ENCODE measurements at places on chromosomes 16 and 17.
A peak's percentile ranks its signal among the peaks of the same experiment; 100 is the strongest.

- DNase-seq = no peak
These were observed 110.4 kb downstream of the MAP2K6 start for GRCh38 chr17:69524854-69525253.

DNA sequence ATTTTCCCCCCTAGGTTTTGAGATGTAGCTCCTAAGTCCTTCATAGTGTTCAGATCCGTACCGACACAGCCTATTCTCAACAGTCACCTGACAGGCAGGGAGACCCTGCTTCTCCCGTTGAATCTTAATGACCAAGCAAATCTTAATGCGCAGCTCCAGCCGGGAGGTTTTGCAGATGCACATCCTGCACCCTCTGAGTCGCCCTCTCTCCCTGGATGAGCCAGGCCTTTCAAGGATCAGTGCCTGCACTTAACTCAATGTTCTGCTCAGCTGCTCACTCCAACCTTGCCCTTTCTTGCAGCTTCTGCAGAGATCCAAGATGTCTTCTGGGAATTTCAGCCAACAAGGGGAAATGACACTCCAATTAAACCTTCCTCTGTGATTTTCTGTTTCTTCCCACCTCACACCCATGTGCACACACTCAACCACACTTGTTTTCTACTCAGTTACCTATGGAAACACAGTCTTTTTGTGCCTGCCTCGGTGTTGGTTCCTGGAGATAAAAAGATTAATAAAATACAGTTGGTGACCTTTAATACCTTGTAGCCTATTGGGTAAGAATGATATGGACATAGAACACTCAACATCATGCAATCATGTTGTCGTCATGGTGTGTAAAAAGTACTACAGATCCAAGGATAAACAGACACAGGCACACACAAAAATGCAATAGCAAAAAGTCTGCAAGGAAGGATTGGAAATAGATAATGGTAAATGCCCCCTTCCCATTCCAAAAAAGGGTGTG, 76.9 kb upstream of the DYNLRB2 start:
- DNase-seq = no peak

DNA sequence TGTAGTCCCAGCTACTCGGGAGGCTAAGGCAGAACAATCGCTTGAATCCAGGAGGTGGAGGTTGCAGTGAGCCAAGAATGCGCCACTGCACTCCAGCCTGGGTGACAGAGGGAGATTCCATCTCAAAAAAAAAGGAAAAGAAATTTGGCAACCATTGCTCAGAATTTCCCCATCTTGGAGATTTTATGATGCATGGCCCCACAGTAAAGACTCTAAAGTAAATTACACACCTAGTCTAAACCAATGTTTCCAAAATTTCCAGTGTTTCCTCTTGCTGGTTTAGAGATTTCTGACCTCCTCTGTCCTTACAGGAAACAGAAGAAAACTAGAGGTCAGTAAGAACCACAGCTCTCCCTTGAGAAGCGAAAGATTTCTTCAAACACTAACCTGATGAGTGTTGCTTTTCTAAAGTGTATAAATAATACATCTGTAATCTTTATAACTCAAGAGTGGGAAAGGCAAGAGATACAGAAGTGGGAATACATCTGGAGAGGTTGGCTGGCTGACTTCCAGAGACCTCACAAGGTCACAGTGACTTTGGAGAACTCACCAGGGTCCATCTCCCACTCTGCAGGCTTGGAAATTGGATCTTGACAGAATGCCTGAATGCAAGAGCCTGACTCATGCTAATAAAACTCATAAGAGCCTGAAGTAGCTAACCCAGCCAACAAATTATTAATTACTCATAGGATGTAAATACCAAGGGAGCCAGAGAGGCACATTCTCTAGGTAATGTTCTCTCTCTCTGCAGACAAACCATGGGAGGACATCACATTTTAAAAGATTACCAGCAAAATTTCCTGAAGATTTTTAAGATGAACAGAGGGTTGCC, 8.8 kb downstream of the ADAT1 start:
- DNase-seq = no peak

- no peak for DNase-seq
These were observed 2.1 kb upstream of the NAGS start for GRCh38 chr17:44002141-44002848.

DNA sequence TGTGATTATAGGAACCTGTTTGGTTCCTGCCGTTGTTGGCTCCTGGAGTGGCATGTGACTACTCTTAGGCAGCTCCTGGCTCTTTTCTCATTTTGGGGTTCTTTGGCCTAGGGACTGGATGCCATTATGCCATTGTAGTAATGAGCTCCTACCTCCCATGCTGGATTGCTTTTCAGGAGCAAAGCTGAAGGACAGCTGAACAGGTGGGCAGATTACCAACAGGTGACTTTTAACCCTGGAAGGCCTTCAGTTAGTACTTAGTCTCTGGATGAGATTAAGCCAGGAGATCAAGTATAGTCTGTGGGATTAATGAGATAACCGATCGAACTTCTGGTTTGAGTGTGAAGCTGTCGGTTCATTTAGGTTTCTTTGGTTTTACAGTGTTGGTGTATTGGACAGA, 25.2 kb downstream of the WIPF2 start:
- DNase-seq = no peak

GRCh38 chr17:4818276-4818675, 11.3 kb downstream of the PLD2 start:
- no peak for DNase-seq

- no peak for DNase-seq
These were observed 40.9 kb upstream of the ICAM2 start for GRCh38 chr17:64061178-64061898.

DNA sequence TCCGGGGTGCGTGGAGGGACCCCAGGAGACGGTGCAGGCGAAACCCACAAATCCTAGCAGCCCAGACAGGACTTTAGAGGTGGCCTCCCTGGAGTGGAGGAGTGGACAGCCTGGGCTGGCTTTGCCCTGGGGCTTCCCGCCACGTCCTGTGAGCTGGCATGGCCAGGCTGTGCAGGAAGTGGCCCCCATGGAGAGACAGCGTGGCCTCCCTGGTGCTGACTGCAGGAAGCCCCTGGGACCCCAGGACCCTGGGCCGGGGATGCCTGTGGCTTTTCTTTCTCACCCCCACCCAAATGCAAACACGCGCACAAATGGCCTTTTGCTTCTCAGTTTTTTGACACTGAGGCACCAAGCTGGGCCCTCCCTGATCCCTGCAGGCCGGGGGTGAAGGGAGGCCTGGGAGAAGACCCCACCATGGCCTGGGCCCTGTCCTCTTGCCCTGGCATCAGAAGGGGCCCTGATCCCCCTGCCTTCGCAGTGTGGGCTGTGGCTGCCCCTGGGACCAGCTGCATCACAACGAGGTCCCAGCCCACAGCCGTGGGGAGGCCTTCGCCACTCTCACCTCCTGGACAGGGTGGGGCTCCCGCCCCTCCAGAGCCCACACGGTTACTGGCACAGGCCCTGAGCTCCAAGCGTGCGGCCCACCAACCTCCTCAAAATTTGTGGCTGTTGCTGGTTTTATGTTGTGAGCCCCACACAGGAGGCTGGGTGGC, 51.6 kb upstream of the PABPN1L start:
- no peak for DNase-seq

GRCh38 chr16:4056161-4057105, 59.8 kb downstream of the ADCY9 start:
- no peak for DNase-seq

GRCh38 chr16:68739964-68740627, 3.0 kb downstream of the CDH1 start:
- no peak for DNase-seq

DNA sequence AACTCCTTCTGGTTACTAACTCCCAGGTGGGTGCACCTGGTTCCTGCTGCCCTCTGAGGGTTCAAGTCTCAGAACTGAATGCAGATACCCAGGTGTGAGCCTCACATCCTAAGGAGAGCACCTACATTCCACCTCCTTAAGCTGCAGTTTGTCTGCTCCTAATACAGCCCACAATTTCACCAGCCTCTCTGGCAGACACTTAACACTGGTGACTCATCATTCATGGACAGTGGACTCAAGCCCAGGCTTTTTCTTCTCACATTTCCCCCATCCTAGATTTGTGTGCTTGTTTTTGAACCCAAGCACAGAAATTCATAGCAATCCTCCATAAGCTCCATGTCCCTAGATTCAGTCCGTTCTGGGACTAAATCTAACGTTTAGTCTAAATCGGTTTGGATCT, 7.0 kb upstream of the MAF start:
- no peak for DNase-seq

GRCh38 chr17:63804328-63804727, 22.9 kb upstream of the PSMC5 start:
- DNase-seq = no peak

GRCh38 chr16:50940275-50940854, 198.5 kb downstream of the CYLD start:
- no peak for DNase-seq

DNA sequence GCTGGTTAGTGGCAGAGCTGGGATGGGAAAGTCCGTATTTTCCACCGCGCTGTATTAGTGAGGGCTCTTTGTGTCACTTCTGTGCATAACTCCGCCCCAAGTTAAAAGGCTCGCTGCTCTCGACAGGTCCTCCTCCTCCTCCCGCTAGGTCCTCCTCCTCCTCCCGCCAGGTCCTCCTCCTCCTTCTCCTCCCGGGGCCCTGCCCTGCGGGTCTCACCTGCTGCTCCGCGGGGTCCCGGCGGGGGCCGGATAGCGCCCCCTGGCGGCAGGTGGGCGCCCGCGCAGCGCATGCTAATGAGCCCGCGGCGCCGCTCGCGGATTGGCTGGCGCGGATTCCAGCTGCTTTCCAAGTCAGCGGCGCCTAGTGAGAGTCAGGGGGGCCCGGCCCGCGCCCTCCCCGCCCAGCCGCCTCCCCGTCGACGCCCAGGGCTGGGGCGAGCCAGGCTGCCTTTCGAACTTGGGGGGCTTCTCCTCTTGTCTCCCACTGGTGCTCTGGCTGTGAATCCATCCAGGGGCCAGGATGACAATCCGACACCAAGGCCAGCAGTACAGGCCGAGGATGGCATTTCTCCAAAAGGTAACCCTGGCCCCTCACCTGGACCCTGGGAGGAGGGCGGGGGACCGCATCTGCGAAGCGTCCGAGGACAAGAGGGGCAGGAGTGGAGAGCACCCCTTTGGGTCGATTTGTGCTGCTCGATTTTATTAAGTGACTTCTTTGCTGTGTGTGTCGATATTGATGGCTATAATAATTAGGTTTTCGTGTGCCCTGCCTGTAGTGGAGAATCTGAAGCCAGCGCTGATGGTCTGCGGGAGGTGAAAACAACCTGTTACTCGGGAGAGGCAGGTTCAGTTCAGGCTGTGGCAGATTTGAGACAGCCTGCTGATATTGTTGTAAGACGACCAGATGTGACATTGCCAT, at the start of gene RGS9:
RGS9 (plus strand) TSS at position 350 of the 919 bp plus-strand sequence; CDS start at position 521, 171 bp downstream.
- DNase-seq = peak; percentile 88

- no peak for DNase-seq
These were observed 618.8 kb upstream of the CDH11 start for GRCh38 chr16:65740711-65741110.

GRCh38 chr16:79053577-79053976, 547.0 kb downstream of the MAF start:
- no peak for DNase-seq

- no peak for DNase-seq
These were observed 260.1 kb upstream of the C16orf82 start for GRCh38 chr16:26806657-26807056.

DNA sequence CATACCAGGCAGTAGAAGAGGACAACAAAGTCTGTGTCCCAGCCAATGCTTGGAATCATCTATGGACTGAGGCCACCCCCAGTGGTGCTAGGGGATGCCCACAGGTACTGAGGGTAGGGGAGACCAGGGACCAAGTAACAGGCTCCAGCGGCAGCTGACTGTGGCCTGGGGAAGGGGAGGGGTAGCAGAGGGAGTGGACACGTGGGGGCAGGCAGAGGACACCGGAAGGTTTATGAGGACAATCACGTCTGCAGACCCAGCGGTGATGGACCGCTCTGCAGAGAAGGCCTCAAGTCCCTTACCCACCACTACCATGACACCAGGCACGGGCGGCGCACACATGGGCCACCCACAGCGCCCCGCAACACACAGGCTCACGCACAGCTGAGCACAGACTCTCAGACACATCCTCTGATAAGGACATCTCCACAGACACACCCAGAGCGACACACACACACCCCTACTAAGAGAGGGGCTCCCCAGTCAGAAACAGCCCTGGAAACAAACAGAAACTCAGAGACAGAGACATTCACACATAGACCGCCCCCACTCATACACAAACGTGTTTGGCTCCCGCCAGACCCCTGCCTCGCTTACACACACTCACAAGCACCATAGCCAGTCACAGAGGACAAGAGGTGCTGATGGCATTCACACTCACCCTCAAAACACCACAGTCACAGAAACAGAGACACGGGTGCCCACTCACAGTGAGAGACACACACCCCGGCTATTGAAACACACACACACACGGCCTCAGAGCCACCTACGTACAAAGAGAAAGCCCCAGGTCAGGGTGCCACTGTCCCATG, 35.8 kb downstream of the SRCIN1 start:
- no peak for DNase-seq

GRCh38 chr16:78284326-78284725, 184.9 kb downstream of the WWOX start:
- DNase-seq = no peak

DNA sequence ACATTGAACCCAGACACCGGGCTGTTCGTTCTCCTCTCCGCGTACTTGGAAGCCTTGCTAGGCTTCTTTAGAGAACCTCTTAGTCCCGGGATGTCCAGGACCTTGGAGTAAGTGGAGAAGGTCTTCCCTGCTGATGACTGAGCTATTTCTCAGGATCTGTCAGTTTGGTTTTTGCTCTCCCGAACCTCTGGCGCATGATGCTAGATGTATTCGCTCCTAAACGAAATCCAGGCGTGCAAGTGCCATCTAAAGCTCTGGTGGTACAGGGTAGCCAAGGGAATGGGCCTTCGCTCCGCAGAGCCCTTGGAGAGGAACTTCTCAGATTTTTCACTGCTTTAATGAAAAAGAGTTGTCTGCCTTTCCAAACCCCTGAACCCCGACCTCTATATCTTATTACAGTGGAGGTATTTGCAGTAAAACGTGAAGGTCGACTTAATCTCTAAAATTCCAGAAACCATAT, 547 bp downstream of the VMP1 start:
- DNase-seq = no peak

- DNase-seq = peak; percentile 74
These were observed 5.5 kb upstream of the SLC25A35 start for GRCh38 chr17:8300627-8301242.

DNA sequence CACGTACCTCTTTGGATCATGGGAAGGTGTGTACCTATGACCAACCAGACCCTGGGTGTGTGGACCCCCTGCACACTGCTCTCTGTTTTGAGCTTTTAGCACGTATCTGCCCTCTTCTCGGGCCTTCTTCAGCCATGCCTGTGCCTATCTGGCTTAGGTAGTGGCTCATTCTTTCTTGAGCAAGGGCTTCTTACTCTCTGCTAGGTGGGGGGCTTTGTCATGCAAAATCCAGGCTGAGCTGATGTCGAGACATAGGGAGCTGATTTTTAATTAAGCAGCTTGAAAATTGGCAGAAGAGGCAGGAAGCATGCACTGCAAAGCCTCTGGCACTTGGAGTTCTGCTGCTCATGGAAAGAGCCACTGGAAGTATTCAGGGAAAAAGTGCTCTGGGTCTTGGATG, 181.6 kb upstream of the IRX6 start:
- DNase-seq = no peak

GRCh38 chr17:37527249-37527851, 37.7 kb downstream of the DUSP14 start:
- no peak for DNase-seq

All from activated CD8-positive, alpha-beta memory T cell treated with anti-CD3 and anti-CD28 coated beads, Interleukin-2, amount 10 ng/mL, durations not matched to agents 7 days and 5 days (primary cell).